ENCODE measurements at places on chromosomes 2 and 18. TPM values are rescaled to one million over a fixed set of nuclear protein-coding genes. Genes with fewer than 3 reads are reported as not detected.
A peak's percentile ranks its signal among the peaks of the same experiment; 100 is the strongest.

The C2orf81 gene
- 1.4 TPM for total RNA-seq

The CEBPZOS gene
- total RNA-seq = 10.5 TPM

The RIT2 gene
- total RNA-seq = not detected

The CPO gene
- total RNA-seq = not detected

The SULT1C4 gene
- not detected for total RNA-seq

The HOXD10 gene
- 18.6 TPM for total RNA-seq

The REG3G gene
- total RNA-seq = not detected

The TMEFF2 gene
- total RNA-seq = 0.12 TPM

The CYS1 gene
- total RNA-seq = 2.1 TPM

The COLEC11 gene
- total RNA-seq = not detected

The NEB gene
- 0.48 TPM for total RNA-seq

The PID1 gene
- total RNA-seq = 6.1 TPM

The CSRNP3 gene
- total RNA-seq = 2.7 TPM

GRCh38 chr2:215105607-215106354 lies 32.6 kb downstream of the ABCA12 start:
- DNase-seq = peak; percentile 19

DNA sequence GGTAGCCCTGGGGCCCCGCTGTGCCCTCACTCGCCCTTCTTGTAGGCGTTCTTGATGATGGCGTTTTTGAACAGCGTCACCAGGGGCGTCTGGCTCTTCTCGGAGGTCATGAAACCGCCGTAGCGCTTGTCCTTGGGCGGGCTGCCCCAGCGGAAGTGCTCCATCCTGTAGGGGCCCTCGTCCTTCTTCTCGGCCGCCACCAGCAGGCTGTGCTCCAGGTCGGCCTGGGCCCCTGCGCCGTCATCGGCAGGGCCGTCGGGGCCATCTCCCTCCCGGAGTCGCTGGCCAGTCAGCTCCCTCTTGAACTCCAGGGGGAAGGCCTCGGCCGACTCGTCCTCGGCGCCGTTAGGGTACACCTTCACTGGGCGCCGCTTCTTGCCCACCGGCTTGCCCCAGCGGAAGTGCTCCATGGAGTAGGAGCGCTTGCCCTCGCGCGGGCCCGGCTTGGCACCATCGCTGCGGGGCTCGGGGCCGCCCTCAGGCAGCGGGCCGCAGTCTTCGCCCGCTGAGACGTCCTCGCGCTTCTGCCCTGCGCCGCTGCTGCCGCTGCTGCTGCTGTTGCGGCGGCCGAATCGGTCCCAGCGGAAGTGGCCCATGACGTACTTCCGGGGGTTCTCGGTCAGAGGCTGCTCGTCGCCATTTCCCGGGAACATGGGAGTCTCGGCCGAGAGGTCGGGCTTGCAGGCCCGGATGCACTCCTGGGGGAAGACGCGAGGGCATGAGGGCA lies 7.2 kb downstream of the POMC start:
- no peak for DNase-seq

DNA sequence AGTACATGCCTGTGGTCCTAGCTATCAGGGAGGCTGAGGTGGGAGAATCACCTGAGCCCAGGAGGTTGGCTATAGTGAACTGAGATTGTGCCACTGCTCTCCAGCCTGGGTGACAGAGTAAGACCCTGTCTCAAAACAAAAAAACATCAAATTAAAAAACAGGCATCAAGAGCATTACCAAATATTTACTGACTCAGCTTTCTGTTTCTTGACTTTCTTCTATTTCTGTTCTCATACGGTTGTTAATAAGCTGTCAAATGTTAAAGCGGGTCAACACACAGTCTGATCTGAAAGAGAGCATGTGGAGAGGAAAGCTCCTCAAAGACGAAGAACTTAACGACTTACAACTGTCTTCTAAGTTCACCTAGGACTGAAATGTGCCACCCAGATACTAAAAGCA lies 59.0 kb downstream of the ITGB1BP1 start:
- no peak for DNase-seq

- peak; percentile 53 for DNase-seq
These were observed 91.9 kb upstream of the STK17B start for GRCh38 chr2:196263181-196263747.

GRCh38 chr2:73601780-73602179 lies 40.4 kb downstream of the NAT8 start:
- DNase-seq = no peak

- DNase-seq = no peak
These were observed 244.8 kb downstream of the MYCN start for GRCh38 chr2:16184945-16185660.

DNA sequence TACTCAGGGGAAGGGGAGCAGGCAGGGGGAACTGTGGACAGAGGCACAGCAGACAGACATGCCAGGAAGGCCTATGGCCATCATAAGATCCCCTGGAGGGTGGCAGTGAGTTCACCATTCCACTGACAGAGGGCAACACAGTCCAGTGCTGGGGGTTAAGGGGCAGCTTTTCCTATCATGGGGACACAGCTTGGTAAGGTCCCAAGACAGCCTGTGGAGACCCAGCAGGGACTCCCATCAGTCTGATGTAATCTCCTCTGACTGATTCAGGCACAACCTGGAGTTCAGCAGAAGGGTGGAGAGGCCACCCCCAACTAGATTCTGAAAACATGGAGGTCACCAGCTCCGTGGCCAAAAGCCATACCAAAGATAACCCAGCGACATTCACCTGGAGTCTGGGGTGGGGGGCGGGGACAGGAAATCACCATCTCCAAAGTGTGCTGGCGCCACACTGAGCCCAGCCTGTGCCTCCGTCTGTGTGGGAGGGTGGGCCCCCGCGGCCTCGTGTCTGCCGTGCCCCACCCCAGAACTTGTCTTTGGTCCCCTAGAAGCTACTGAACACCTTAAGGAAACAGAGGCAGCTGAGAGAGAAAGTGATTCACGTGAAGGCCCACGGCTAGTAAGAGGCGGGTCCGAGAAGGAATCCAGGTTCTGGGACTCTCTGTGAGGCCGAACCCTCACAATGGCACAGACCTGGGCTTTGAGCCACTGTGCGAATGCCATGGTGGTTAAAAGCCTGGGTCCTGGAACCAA lies 28.6 kb downstream of the DNMT3A start:
- no peak for DNase-seq

- DNase-seq = no peak
These were observed 226.4 kb downstream of the ZBTB7C start for GRCh38 chr18:48182779-48183178.

GRCh38 chr2:71613403-71613952 lies 160.1 kb downstream of the DYSF start:
- DNase-seq = no peak

DNA sequence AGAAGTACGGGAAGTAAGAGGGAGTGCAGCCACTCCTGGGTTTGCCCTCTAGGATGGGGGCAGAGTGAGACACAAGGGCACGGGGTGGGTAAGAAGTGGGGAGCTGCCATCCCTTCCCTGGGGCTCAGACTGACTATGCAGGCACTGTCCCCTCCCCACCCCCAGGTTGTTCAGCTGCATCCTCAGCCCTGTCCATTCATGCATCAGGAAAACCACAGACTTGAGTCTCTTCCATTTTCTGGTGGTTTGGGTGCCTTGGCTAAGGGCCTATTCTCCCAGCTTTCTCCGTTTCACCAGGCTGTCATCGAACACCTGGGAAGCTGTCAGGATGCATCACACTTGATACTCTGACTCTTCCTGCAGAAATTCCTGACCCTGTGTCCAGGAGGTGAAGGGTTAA lies 111.9 kb downstream of the TFCP2L1 start:
- DNase-seq = peak; percentile 33

DNA sequence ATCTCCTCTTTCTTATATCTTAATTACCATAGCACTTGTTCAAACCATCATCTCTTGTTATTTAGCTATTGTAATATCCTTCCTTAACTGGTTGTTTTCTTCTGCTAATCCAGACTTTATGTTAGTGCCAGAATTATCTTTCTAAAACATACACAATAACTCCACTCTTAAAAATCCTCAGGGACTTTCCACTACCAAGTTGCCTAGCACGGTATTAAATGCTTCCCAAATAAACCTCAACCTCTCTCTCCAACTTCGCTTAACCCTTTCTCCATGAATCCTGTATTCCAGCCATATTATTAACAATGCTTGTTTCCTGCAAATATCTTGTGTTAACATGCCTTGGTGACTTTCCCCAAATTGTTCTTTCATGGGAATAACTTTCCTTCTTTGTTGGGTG lies 84.5 kb downstream of the FAM228A start:
- DNase-seq = no peak

- DNase-seq = no peak
These were observed 807.5 kb downstream of the MBD2 start for GRCh38 chr18:53417003-53417402.

DNA sequence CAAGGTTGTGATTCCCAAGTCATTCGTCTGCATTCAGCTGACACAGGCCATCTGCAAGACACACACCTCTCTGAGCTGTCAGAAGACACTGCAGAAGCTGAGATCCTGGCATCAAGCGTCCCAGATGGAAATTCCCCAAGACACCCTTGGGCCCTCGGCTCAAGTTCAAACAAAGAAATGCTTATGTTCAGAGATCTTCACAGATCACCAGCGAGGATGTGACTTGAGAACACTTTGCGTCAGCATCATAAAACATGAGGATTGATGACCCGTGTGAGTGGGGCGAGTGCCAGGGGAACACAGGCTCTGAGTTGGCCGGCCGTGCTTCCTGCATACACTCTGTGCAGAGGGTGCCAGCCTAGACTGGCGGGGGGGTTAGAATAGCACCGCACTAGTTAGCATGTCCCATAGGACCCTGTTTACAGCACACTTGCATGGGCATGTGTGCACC lies 36.8 kb downstream of the KCNIP3 start:
- DNase-seq = peak; percentile 96

- no peak for DNase-seq
These were observed 165.9 kb downstream of the ZFP36L2 start for GRCh38 chr2:43060390-43061016.

DNA sequence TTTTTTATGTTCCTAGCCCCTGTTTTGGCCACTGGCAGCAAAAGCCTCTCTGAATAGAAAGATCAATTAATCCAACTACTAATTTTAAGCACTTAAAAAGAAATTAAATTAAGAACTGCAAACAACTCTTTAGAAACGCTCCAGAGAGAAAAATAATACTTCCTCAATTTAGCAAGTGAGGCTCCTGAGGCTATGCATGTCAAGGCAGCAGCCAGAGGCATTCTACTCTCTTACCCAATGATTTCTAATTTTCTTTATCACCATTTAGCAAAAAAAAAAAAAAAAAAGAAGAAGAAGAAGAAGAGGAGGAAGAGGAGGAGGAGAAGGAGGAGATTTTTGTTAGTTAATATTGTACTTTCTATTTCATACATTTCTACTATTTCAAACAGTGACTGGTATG lies 68.5 kb downstream of the TMEM237 start:
- no peak for DNase-seq

GRCh38 chr2:241121008-241121407 lies 18.9 kb upstream of the MTERF4 start:
- DNase-seq = no peak

- no peak for DNase-seq
These were observed 26.4 kb upstream of the PKDCC start for GRCh38 chr2:42021464-42021863.

GRCh38 chr18:9539938-9540337 lies 64.6 kb downstream of the RALBP1 start:
- no peak for DNase-seq

- no peak for DNase-seq
These were observed 267.5 kb upstream of the SLC8A1 start for GRCh38 chr2:40719414-40719813.

DNA sequence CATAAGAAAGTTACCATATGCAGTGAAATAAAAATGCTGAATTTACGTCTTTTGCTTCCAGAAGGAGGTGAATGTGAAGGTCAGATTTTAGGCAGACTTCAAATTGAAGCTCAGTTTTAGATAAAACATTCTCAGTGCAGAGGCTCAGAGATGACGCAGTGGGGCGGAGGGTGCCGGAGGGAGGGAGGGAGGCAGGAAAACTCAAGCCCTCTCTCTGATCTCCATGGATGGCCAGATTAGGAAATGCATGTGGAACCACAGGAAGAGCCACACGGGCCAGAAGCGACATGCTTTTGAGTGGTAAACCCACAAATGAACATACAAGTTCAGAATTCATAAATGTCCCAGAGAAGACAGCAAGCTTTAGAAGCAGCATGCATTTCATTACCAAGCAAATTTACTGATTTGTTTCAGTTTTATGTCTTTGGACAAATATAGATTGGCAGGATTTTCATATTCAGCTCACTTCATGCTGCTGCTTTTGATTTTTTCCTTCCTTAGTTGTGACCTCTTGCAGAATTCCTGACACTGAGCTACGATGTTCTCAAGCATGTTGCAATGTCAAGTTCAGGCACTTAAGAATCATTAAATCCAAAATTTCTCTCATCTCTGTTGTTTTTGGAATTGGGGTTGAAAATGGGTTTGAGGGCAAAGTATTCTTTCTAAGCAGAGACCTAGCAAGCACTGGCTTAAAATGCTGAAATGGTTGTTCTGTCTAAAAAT lies 29.7 kb upstream of the APCDD1 start:
- DNase-seq = no peak

GRCh38 chr2:660586-661359 lies 16.4 kb downstream of the TMEM18 start:
- no peak for DNase-seq

DNA sequence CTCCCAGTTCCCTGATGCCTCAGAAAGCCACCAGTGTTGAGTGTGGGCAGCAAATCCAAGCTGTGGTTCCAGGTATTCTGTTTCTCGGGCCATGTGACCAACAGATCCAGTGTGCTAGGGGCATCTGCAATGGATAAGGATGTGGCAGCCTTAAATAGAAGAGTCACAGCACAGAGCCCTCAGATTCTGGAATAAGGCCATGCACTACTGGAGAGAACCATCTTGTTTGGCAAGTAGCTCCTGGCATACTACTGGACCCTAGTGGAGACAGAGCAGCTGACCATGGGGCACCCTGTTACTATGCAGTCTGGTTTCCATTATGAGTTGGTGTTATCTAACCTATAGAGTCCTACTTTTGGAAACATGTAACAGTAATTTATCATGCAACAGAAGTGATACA lies 53.3 kb upstream of the ZBTB7C start:
- no peak for DNase-seq

DNA sequence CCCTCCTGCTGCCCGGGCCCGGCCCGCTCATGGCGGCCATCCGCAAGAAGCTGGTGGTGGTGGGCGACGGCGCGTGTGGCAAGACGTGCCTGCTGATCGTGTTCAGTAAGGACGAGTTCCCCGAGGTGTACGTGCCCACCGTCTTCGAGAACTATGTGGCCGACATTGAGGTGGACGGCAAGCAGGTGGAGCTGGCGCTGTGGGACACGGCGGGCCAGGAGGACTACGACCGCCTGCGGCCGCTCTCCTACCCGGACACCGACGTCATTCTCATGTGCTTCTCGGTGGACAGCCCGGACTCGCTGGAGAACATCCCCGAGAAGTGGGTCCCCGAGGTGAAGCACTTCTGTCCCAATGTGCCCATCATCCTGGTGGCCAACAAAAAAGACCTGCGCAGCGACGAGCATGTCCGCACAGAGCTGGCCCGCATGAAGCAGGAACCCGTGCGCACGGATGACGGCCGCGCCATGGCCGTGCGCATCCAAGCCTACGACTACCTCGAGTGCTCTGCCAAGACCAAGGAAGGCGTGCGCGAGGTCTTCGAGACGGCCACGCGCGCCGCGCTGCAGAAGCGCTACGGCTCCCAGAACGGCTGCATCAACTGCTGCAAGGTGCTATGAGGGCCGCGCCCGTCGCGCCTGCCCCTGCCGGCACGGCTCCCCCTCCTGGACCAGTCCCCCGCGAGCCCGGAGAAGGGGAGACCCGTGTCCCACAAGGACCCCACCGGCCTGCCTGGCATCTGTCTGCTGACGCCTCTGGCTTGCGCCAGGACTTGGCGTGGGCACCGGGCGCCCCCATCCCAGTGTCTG lies 767 bp downstream of the RHOB start:
- peak; percentile 66 for DNase-seq

Measured in Daoy (cell line).